ENCODE measurements at places on chromosomes 12 and 14.

GRCh38 chr12:121072147-121072546, 33.1 kb upstream of the OASL start:
- DNase-seq: no peak

DNA sequence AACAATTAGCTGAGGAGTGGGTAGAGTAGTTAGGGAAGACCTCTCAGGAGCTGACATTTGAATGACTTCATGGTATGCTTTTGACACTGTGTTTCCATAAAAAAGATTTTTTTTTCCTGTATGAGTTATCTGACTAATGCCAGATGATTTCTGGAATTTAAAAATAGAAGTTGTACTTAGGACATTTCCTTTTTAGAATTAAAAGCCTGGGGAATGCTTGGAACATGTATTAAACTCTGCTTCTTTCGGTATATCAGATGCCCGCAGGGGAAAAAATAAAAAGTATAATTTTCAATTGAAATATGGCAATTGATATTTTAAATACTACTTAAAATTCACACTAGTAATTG, 41.1 kb downstream of the BRMS1L start:
- DNase-seq: peak; percentile 38

- no peak for DNase-seq
Observed at GRCh38 chr12:6312529-6313325, 2.2 kb downstream of the PLEKHG6 start.

DNA sequence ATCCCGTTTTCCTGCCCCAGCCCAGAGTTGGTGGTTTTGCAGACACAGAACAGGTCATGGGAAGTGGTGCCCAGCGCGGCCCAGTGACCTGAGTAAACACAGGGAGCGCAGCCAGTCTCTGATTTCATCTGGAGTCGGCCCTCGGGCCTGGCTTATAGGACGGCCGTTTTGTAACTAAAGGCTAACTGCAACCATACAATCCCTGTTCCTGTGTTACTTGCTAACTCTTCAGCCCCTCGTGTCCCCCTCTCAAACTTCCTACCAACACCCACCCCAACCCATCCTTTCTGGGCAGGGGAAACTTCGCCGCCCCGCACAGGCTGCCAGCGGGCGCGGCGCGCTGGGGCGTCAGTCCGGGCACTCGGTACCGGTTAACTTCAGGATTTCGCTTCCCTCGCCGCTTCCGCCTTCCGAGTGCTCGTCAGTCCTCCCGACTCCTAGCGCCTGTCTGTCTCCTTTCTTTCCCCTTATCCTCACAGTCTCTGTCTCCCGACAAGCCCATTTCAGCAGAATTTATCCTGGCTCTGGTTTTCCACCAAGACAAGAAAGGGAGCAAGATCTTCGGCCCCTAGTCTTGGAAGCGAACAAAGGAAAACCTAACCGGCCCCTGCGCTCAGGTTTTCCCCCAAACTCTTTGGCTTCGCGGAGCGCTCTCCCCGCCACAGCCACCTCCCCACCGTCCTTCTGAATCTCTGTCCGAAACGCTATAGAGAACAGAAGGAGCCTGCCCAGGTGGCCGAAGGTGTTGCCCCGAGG, 2.0 kb downstream of the SIX1 start:
- DNase-seq: peak; percentile 70

DNA sequence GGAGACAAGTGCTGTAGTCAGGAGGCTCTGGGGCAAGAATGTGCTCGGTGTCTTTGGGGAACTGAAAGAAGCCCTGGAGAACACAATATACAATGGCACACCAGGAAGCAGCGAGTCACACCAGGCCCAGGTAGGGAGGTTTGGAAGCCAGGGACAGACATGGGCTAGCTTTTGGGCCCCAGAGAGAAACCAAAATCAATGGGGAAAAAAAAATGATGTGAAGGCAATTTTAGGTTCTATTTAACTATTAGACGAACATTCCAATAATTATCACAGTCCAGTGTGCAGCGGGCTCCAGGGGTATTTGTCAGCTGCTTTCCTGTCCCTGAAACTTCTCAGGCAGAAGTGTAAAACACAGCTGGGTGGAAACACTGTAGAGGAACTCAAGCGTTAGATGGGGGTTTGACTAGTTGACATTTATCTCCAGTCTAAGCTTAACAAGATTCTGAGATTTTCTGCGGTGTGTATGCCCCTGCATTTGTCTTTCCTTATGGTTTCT, 21.8 kb upstream of the EGLN3 start:
- no peak for DNase-seq

DNA sequence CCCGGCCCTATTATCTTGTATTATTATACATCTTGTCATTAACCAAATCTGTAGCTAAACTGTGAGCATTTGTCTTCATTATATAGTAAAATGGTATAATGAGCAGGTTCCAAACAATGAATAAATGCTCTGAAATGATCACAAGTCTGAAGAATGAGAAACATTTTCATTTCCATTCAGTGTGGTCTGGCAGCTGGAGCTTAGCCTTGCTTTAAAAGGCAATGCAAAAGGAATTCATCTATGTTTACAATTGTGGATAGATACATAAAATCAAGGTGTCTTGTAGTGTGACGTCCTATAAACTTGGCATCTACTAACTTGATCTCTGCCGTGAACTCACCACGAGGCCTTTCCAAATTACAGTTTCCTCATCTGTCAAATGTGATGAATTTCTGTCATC, 168.3 kb downstream of the RMST start:
- DNase-seq: no peak

GRCh38 chr12:76029982-76030340, 1.6 kb downstream of the PHLDA1 start:
- DNase-seq: peak; percentile 55

- DNase-seq: peak; percentile 35
Observed at GRCh38 chr12:122840580-122841513, 5.6 kb downstream of the HIP1R start.

- peak; percentile 34 for DNase-seq
Observed at GRCh38 chr12:22981711-22982110, 356.7 kb downstream of the ETNK1 start.

GRCh38 chr12:110640275-110641025, 26.5 kb downstream of the TCTN1 start:
- no peak for DNase-seq

DNA sequence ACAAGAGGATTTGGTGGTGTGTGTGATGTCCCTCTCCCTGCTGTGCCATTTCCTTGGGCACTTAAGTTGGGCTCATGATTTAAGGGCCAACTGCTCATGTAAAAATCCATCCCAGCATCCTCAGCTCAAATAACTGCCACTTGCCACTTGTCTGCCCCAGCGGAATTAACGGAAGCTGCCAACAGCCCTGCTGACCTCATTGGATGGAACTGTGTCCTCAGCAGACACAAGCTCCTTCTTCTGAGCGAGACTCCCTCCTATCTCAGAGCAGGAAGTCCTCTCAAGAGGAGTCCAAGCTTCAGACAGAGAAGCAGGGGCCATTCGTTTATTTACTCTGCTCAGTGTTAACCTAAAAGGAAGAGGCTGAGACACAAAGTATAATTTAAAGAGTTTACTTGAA, 29.6 kb upstream of the PRMT8 start:
- DNase-seq: no peak

DNA sequence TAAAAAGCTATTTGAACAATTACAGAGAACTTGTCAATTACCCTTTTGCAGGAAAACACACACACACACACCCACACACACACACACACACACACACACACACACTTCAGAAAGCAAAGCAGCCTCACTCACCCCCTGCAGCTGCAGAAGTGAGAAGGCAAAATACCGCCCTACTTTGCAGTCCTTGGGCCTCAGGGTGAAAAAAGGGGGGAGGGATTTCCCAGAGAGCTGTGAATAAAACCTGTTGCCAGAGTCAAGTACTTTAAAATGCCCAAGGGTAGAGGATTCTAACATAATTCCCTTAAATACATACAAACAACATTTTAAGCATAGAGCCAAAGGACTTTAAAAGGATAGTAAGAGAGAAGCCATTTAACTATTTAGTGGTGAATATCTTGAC, 285.9 kb downstream of the MDGA2 start:
- no peak for DNase-seq
